ENCODE measurements at places on chromosomes 1 and 21.

DNA sequence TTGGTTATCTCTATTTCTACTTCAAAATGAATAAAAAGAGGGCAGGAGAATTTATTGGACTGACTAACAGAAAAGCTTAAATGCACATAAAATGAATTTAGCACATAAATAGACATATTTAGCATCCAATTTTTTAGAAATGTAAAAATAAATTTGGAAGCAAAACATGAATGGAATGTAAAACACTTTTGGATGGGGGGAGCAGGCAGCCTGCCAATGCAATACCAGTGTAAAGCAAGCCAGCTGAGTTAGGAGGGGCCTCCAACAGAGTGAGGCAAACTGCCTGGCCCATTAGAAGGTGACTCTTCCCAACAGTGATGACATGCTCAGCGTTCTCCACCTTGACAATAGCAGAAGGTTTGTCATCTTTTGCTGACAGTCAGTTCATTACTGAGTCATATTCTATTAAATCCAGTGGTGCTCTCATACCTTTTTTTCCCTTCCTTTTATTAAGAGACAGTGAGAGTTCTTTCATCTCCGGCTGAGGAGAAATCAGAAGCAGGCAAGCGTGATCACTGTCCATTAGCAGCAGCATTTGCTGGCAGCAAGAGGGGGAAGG, 19.5 kb upstream of the EXO1 start:
- DNase-seq: no peak

DNA sequence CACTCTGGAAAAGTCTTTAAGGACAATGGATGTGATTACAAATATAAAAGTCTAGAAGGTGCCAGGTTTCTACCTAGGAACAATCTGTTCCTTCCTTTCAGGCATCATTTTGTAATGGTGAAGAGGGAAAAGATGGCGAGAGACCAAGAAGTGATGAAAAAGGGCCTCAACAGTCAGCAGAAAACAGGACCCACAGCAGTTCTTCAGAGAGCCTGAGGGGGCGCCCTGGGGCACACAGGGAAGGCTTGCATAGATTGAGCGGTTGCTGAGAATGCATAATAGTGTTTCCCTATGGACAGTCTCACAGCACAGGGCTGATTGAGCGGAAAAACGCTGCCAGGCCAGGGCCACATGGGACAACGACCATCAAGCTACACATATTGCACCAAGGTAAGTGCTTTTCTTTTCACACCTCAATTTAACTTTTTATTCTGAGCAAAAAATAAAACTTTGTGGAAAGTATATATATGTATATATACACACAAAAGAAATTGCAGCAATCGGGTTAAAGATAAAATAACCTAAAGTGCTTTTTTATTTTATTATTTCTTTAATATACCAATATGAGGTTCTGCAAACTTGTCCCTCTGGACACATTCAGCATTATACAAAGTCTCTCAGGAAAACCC, 3.1 kb upstream of the YRDC start:
- peak; percentile 37 for DNase-seq

- DNase-seq: no peak
Measured at GRCh38 chr1:3630161-3630611, 5.4 kb downstream of the TPRG1L start.

- DNase-seq: no peak
Measured at GRCh38 chr1:216705676-216706075, 17.6 kb downstream of the ESRRG start.

- no peak for DNase-seq
Measured at GRCh38 chr1:205240118-205240517, 12.4 kb downstream of the TMCC2 start.

DNA sequence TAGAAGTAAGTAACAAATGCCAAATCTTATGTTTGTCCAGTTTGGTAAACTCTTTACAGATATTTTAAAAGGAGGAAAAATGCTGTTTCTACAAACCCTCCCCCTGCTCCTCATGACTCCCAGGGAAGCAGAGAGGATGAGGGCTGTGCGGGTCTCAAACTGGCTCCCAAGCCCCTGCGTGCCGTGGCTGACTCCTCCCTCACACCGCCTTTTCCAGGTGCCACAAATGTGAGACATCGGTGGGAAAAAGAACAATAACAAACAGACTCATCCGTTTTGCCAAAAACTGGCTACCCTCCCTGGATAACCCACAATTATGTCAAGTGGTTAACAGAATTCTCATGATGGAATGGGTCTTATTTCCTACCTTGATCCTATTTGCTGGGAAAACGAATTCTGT, 594.6 kb downstream of the PTPRU start:
- DNase-seq: no peak

DNA sequence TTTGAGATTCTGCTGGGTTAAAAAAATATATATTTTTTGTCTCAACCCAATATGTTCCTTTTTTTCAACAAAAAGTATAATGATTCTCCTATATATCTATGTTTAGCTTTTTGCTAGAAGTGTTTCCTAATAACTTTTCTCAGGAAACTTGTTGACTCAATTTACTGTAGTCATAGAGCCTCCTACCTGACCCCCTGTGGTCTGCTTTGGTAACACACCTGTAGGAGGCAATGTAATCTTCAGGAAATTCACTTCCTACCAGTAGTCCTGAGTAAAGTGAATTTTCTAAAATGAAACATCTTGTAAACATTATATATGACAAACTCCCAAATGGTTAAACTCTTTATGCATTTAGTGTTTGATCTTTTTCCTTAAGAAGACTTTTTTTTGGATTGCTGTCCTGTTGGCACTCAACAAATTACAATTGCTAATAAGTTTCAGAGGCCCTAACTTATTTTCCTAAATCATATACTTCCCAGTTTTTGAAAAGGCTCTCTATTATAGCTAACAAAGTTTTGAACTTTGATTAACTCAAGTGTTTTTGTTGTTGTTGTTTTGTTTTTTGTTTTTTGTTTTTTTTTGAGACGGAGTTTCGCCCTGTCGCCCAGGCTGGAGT, 118.3 kb downstream of the OLFML2B start:
- DNase-seq: no peak

DNA sequence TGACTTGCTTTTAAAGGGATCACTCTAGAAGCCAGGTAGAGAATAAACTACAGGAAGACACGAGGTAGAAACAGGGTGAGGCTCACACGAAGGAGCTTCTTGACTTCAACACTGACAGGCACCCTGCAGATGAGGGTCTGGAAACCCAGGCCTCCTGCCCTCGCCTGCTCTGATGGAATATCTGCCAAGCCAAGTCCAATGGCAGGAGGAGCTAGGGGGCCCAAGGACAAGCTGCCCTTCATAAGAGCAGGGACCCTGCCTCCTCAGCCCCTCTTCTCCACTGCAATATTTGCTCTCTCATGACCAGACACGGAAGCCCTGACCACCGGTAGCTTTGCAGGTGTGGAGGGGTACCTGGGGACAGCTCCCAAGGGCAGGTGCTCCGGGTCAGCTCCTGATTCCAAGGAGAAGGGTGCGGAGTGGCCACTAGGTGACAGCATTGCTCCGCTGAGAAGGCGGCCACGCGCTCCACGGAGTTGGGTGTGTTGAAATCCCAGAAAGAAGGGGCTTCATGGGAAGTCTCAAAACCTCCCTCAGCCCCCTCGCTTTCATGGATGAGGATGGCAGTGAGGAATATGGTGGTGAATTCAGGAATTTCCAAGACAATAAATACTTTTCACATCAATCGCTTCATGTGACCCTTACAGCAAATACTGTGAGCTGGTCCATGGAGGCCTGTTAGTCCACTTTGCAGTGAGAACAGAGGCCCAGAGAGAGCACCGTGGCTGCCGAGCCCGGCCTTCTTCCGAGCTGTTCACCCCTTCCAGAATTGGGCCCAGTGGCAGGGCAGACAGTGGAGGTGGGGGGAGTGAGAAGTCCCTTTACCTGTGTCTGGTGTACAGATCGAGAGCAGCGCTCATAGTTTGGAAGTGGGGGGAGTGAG, 33.2 kb upstream of the PAX7 start:
- peak; percentile 3 for DNase-seq

DNA sequence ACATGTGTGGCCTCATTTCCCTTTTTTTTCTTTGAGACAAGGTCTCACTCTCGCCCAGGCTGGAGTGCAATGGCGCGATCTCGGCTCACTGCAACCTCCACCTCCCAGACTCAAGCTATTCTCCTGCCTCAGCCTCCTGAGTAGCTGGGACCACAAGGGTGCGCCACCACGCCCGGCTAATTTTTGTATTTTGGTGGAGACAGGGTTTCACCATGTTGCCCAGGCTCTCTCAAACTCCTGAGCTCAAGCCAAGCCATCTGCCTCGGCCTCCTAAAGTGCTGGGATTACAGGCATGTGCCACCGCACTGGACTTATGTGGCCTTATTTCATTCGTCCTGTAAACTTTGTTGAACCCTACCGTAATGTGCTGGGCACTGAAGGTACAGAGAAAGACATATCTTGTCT, 569 bp upstream of the WARS2 start:
- DNase-seq: peak; percentile 2

GRCh38 chr1:20830378-20830777, 43.3 kb upstream of the HP1BP3 start:
- no peak for DNase-seq

GRCh38 chr1:229666585-229666984, 40.5 kb downstream of the URB2 start:
- DNase-seq: no peak

DNA sequence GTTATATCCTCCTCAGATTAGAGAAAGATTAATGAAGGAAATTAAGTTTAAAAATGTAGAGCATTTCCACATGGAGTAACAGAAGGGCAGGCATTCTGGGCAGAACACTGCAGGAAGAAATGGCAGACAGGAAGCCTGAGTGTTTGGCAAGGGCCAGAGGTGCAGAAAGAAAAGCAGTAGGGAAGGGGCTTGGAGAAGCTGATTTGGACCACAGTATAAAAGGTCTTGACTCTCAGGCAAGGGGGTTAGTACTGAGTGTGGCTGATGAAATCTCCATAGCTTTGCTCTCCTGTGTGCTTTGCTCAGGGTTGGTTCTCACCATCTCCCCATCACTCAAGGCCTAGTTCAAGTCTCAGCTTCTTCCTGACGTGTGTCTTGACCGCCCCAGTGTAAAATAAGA, 80.2 kb downstream of the SLC45A1 start:
- DNase-seq: no peak

DNA sequence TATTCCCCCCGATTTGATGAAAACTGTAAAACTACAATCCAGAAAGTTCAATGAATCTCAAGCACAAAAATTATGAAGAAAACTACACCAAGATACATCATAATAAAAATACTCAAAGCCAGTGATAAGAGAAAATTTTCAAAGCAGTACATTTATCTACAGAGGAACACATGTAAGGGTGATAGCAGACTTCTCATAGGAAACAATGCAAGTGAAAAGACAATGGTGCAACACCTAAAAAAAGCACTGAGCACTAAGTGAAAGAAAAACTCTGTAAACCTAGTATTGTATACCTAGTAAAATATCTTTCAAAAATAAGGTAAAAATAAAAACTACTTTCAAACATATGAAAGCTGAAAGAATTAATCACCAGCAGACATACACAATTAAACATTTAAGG, 76.1 kb upstream of the IRF2BP2 start:
- no peak for DNase-seq

- no peak for DNase-seq
Measured at GRCh38 chr1:187032316-187032981, 203.7 kb downstream of the PLA2G4A start.

DNA sequence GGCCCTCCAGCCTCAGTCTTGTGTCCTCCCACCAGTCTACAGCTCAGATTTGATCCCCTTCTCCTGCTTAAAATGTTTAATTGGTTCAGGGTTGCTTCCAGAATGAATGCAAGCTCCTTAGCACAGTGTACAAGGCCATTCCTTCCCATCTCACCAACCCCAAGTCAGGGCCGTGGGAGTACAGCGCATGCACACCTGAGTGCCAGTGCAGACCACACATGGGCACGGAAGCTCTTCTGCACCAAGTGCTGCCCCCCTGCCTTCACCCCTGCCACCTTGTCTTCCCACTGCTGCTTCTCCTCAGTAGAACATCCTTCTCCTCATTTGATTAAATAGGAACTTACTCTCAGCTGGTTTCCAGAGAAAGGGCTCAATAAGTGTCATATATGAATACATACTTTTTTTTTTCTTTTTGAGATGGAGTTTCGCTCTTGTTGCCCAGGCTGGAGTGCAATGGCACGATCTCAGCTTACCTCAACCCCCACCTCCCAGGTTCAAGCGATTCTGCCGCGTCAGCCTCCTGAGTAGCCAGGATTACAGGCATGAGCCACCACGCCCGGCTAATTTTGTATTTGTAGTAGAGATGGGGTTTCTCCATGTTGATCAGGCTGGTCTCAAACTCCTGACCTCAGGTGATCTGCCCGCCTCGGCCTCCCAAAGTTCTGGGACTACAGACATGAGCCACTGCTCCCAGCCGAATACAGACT, 9.3 kb downstream of the PMF1 start:
- no peak for DNase-seq

DNA sequence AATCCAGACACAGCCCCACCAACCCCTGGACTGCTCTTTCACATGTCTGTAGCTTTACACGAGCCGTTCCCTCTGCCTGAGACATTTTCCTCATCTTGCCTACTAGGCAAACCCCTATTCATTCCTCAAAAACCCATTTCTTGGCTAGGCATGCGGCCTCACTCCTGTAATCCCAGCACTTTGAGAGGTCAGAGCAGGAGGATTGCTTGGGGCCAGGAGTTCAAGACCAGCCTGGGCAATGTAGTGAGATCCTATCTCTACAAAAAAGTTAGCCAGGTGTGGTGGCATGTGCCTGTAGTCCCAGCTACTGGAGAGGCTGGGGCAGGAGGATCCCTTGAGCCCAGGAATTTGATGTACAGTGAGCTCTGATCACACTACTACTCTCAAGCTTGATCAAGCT, 5.2 kb upstream of the AUNIP start:
- no peak for DNase-seq

- no peak for DNase-seq
Measured at GRCh38 chr1:26536081-26536480, 6.5 kb downstream of the RPS6KA1 start.

DNA sequence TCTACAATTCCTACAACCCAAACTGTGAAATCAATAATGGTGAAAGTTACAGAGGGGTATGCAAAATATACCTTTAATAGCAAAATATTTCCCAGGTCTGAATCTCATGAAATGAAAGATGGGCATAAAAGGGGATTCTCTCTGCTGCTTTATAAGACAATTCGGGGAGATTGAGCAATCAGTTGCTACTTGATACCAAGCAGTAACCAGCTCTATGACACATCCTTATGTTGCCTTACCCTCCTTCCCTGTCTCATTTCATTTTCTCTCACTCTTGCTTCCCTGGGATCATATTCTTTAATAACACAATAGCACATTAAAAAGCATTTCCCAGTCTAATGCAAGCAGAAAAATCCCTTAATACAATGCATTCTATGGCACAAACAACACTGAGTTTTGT, 29.0 kb downstream of the ZSWIM5 start:
- no peak for DNase-seq

- no peak for DNase-seq
Measured at GRCh38 chr1:219433496-219434131, 179.3 kb downstream of the ZC3H11B start.

DNA sequence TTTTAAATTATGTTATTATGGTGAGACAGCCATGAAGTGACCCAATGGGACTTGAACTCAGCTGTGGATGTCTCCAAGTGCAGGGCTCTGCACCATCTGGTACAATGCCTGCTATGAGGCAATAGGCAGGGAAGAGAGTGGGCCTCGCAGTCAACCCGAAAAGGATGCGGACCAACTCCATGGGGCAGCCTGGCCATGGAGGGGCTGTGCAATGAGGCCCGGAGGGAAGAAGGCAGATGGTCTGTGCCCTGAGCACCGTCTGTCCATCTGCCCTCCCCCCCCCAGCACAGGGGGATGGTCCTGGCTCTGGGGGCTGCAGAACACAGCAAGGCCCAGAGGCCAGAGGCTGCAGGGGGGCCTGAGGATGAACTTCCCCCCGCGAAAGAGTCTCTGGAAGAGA, 17.0 kb downstream of the ESPN start:
- DNase-seq: no peak

Measured in activated CD8-positive, alpha-beta memory T cell treated with anti-CD3 and anti-CD28 coated beads for 4 hours (primary cell).